ENCODE measurements at places on chromosomes 6 and 20.
A peak's percentile ranks its signal among the peaks of the same experiment; 100 is the strongest.

DNA sequence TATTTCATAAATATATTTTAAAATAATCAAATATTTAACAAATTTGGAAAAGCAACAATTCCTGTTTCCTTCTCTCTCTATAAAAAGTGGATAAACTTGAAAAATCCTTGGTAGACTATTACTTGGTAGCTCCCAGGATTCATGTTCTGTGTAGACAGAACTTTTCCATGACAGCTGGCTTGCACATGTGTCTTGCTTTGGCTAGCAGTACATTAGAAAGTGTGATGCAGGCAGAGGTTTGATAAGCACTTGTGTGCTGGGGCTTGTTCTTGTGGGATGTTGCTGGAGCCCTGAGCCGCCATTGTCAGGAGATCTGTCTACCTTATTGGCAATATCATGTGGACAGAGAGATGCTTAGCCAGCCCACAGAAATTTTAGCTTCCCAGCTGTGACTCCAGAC lies 327.2 kb downstream of the CDKAL1 start:
- DNase-seq: no peak

- no peak for DNase-seq
Observed at GRCh38 chr6:157760589-157761330, 62.3 kb upstream of the SNX9 start.

GRCh38 chr20:18727032-18727508 lies 86.5 kb upstream of the SCP2D1 start:
- peak; percentile 91 for DNase-seq

DNA sequence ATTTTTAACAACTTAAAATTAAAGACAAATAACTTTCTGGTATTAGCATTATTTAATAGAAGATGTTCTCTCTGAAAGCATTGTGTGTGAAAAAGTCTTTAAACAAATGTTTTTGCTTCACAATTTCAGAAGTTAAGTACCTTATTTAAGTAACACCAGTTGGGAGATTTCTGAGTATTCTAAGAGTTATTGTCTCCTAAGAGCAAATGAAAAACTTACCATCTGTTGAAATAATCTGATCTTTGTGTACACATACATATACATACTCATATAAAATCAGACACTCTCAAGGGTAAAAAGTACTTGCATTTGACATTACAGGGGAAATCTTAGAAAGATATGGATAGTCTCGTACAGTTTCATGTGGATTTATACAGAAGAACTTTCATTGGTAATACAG lies 2.4 kb downstream of the BTBD3 start:
- DNase-seq: no peak

DNA sequence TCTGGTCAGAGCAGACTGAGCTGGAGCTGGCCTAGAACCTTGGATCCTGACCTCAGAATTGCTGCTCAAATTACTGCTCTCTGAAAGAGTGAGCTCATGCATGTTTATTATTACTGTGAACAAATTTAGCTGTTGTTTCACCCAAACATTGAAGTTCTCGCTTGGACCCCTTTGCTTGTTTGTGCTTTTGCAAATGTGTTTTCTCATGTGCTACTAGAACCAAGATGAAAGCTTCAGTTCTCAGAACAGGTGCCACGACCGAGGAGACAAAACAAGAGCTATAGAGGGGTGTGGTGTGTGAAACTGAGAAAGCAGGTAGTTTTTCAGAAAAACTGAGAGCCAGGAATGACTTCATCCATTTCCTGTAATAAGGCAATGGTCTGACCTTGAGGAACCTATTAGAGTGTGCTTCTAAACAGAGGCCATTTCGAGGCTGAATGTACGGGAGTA lies 50.0 kb upstream of the ESR1 start:
- DNase-seq: no peak

- DNase-seq: no peak
Observed at GRCh38 chr6:87483929-87484328, 11.2 kb downstream of the SLC35A1 start.

DNA sequence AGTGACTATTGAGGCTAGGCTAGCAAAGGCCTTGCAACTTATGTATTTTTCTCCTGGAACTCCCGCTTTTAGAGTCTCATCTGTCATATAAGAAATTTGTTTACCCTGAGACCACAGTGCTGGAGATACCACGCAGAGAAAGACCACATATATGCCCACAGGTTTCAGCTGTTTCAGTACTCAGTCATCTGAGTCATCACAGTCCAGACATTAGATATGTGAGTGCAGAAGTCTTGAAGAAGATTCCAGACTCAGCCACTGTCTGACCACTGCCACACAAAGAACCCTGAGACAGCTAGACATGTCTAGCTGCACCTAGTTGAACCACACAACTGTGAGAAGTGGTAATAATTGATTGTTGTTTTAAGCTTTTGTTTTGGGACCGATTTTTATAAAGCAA lies 648.3 kb downstream of the EPM2A start:
- no peak for DNase-seq

- DNase-seq: peak; percentile 66
Observed at GRCh38 chr6:27837625-27838057, 74.6 kb downstream of the OR2B2 start.

DNA sequence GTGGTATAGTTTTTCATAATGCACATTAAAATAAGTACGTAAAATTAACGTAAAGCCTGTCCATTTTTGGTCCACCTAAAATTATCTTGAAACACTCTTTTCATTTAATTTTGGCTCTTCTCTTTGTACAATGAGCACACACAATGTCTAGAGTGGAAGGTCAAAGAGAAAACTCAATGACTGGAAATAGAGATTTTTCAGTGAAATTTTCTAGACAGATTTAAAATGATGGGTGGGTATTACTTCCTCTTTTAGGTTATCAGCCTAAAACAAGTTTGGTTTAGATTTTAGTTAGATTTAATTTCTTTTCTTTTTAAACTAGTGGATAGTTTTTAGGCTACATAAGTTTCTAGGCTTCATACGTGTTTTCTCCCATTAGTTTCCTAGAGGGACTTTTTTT lies 24.9 kb downstream of the DSE start:
- no peak for DNase-seq

DNA sequence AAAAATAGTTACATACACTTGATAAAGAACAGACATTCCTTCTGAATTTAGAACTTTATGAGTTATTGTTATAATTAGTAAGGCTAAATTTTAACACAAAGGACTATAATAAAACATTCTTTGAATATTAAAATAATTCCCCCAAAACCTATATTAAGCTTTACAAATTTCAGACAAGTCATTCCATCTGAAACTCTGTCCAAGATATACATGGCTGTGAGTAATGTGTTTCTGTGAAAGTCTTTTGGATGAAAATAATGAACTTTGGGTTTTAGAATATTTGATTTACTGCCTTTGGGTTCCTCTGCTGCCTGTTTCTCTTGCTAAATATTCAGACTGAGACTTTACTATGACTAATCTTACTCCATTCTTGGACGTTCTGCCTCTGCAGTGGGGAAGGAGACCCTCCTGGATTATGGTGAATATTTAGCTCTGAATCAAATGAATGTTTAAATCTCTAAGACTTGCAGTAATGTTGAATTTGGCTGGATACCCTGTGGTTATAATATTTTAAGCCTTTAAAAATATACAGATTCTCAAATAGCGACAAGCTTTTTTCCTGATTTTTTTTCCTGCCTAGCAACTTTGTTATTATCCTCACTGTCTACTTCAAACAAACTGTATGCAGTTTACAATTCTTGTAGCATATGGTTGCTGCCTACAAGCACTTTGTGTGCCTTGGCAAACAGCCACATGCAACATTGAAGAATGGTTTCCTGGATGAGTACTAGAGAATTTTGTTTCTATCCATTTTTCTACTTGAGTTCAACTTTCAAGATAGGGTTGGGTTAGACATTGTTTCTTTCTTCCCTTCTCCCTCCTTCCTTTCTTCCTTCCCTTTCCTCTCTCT lies 51.4 kb downstream of the TXLNB start:
- DNase-seq: peak; percentile 53

DNA sequence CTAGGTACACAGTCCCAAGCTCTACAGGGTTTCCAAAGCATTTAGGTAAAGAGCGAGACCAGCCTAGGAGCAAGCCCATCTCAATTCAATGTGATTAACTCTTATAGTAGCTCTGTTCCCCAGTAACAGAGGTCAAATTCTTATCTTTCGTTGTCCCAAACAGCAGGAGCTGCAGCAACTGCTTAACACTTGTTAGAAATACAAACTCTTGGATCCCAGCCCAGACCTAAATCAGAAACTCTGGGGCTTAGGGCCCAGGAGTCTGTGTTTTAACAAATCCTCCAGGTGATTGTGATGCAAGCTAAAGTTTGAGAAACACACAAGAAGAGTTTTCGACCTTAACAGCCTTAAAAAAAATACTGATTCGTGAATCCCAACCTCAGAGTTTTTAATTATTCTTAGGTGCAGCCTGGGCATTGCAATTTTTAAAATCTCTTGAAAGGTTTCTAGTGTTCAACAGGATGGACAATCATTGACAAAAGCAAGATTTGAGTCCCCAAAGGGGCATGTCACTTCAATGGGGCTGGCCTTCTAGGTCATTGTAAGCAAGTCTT lies 127.4 kb upstream of the HCRTR2 start:
- no peak for DNase-seq

DNA sequence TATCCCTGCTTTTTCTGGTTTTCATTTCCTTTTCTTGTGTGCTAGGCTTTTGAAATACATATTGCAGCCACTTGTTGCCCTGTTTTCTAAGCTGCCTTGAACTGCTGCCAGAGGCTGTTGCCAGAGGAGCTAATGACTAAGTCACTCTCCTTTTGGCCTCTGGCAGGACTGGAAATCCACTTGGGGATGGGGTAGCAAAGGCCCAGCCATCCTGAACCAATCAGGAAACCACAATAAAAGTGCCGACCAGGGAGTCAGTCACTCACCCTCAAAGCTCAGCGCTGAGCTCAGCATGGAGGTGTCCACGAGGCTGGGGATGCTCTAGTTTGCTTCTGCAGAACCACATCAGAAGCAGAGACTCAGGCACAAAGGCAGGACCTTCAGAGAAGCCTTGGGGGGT lies 813.0 kb downstream of the DHX35 start:
- peak; percentile 31 for DNase-seq

- DNase-seq: no peak
Observed at GRCh38 chr6:15160812-15161211, 85.1 kb upstream of the JARID2 start.

GRCh38 chr6:31683591-31683990 lies 2.7 kb upstream of the LY6G5C start:
- DNase-seq: peak; percentile 22

- DNase-seq: no peak
Observed at GRCh38 chr6:148240461-148240840, 102.2 kb upstream of the SASH1 start.

- DNase-seq: no peak
Observed at GRCh38 chr6:111625461-111626391, 20.0 kb upstream of the TRAF3IP2 start.

DNA sequence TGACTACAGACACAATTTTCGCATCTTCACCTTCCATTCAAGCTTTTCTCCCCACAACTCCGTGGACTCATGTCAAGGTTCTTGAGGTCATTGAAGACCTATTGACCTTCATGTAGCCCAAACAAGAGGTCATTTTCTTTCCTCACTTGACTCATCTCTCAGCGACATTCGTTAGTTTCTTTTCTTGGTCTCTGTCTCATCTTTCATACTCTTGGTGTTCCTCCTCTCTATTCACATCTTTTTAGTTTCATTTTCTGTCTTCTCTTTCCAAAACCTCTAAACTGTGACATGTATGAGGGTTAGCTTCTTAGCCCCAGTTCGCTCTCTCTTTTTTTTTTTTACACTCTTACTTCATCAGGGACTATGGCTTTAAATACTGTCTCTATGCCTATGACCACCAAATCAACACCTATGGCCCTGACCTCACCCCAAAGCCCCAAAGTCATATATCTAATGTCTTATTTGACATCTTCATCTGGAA lies 128.6 kb upstream of the BACH2 start:
- no peak for DNase-seq

GRCh38 chr6:92763274-92763584 lies 656.1 kb downstream of the EPHA7 start:
- DNase-seq: no peak

DNA sequence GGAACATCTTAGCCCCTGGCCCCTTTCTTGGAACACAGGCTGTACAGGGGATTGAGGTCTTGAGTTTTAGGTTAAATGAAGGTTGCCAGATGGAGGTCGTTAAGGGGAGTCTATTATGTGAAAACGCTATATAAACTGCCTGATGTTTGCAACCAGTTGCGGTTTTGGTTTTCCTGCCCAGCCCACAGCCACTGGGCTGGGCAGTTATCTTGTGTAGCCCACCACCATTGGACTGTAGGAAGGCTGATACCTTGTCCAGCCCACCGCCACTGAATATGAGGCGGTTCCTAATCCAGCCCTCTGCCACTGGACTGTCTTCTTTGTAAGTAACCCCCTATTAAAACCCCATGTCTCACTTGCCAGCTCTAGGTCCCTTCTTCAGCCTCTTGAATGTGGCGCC lies 42.3 kb upstream of the COL21A1 start:
- no peak for DNase-seq

GRCh38 chr20:36407199-36407733 lies 101.1 kb downstream of the DLGAP4 start:
- DNase-seq: no peak

DNA sequence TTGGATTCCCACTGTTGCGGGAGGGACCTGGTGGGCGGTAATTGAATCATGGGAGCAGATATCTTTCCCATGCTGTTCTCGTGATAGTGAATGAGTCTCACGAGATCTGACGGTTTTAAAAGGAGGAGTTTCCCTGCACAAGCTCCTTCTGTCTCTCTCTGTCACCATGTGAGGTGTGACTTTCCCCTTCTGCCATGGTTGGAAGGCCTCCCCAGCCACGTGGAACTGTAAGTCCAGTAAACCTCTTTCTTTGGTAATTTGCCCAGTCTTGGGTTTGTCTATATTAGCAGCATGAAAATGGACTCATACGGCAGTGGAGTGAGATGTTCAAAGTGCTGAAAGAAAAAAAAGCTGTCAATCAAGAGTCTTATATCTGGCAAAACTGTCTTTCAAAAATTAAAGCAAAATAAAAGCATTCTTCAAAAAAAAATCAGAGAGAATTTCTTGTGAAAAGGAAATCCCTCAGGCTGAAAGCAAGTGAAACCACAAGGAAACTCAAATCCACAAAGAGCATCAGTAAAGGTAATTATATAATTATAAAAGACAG lies 15.5 kb upstream of the KIF25 start:
- DNase-seq: no peak

DNA sequence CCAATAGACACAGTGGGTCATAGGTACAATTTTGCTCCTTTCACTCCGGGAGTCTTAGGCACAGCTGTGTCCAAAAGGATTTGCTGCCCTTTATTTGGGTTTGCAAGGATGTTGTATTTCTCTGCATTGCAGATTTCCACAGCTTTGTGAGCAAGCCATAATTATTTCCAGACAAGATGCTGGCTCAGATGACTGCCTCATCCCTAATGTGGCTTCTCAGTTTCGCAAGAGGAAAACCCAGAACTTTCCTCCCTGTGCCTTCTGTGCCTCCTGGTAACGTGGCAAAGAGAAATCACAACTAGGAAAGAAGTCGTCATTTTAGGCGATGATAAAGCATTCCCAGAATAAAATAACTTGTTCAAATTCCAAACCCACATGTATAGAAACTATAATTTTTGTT lies 33.7 kb downstream of the FAM50B start:
- DNase-seq: no peak

GRCh38 chr6:148445116-148445515 lies 102.5 kb downstream of the SASH1 start:
- no peak for DNase-seq

GRCh38 chr6:83436674-83437073 lies 5.8 kb upstream of the ME1 start:
- no peak for DNase-seq
